Stimulated activated CD4-positive, alpha-beta T cell treated with anti-CD3 and anti-CD28 coated beads, Interleukin-1b, Interleukin-23, amount 100 ng/mL, for 48 hours (primary cell): ENCODE measurements at places on chromosomes 6 and 20.

DNA sequence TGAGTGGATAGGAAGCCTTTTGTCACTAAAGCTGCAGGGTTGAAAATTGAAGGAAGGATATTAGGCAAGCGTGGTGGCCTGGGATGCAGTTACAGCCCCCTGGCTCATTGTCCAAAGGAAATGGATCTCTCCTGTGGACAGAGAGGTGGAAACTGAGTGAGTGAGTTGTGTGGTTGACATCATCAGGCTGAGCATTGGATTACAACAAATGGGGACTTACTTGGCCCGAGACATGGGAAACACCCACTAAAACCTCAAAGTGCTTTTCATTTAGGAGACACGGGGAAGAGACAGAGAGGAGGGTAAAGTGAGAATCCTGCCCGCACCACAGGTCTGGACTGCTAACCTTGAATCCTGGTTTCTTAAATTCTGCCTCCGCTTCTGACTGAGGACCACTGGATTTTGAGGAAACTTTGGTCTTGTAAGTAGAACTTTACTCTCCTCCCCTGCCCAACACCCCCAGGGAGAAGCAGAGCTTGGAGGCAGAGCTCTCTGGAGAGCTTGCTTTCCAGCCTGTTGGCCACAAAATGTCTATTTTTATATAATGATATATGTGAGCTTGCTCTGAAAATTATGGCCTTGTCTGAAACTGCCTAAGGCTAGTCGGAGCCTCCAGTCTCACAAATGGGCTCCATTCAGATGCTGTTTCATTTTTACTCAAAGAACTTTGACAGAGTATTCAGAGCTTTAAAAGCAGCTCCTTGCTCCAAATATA lies at the start of gene PKIG:
Gene PKIG (plus strand): TSS at position 269 of the 715 bp plus-strand sequence. CDS start 31,978 bp downstream, outside the sequence.
- no peak for DNase-seq

DNA sequence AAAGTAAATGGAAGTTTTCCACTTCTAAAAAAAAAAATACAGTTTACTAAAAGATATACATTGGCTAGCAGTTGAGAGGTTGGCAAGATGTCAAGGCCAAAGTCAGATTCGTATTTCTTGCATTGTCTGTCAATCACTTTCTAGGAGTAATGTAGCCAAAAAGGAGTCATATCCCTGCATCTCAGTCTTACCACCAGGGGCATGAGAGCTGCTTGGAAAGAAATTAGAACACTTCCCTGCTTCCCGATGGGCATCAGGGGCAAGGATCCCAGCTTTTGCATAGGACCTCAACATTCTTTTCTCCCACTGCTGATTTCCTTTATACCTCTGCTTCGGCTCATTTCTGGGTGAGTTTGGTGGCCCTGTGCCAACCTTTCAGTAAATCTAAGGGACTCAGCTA lies 581.0 kb upstream of the MAP3K7 start:
- no peak for DNase-seq

DNA sequence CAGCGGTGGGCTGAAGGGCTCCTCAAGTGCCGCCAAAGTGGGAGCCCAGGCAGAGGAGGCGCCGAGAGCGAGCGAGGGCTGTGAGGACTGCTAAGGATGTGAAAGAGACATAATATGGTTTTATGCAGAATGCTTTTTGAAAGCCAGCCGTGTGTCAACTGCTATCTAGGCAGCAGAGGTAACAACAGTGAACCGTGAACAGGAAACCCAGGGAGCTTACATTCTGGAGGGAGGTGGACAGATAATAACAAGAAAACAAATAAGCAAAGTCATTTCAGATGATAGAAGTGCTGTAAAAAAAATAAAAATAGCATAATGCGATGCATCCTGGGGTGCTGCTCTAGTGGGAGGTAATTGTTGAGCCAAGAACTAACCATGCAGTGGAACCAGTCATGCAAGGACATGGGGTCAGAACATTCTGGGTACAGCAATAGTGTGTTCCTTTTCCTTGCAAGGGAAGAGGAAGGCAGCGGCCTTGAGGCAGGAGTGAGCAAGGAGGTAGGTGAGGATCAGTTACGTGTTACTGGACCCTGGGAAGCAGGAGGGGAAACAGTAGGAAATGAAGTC lies 134.4 kb upstream of the TMEM170B start:
- no peak for DNase-seq

DNA sequence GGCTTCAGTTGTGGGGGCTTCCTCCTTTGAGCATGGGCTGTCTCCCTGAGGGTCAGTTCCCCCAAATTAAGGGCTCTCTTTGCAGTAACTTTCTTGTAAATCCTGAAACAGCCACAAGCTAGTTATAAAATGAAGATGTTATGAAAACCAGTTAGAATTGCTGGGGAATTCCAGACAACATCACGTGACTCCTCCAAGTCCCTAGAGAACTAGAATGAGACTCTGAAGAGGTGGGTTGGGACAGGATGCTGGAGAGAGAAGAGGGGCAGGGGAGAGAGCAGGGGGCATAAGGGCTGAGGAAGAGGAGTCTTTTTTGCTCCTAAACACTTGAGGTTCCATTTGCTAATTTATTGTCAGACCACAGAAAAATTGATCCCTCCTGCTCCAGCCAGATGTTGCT lies 380.3 kb downstream of the DHX35 start:
- DNase-seq: no peak

DNA sequence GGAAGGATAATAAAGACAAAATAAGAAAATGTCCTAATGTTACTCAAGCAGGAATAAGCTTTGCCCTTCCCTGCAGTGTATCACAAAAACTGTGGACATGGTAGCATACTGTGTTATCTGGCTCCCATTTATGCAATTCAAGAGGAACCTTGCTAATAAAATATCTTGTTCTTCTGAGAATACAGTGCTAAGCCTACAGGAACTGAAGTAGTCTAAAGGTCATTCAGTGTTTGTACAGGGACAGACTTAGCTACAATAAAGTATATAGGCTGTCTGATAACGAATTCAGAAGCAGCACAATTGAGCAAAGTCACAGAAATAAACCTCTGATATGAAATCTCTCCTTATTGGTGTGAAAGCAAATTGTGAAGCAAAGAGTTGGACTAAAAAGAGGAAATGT lies 59.6 kb upstream of the SDHAF4 start:
- no peak for DNase-seq

- no peak for DNase-seq
Observed at GRCh38 chr6:127343809-127344659, 625 bp upstream of the ECHDC1 start.

- no peak for DNase-seq
Observed at GRCh38 chr20:51758978-51759544, 9.1 kb downstream of the ATP9A start.

GRCh38 chr20:50172347-50173013 lies 18.1 kb upstream of the CEBPB start:
- no peak for DNase-seq

- DNase-seq: peak; percentile 60
Observed at GRCh38 chr6:52663120-52663935, 7.6 kb upstream of the TMEM14A start.

- no peak for DNase-seq
Observed at GRCh38 chr20:11124849-11125505, 451.2 kb upstream of the JAG1 start.

DNA sequence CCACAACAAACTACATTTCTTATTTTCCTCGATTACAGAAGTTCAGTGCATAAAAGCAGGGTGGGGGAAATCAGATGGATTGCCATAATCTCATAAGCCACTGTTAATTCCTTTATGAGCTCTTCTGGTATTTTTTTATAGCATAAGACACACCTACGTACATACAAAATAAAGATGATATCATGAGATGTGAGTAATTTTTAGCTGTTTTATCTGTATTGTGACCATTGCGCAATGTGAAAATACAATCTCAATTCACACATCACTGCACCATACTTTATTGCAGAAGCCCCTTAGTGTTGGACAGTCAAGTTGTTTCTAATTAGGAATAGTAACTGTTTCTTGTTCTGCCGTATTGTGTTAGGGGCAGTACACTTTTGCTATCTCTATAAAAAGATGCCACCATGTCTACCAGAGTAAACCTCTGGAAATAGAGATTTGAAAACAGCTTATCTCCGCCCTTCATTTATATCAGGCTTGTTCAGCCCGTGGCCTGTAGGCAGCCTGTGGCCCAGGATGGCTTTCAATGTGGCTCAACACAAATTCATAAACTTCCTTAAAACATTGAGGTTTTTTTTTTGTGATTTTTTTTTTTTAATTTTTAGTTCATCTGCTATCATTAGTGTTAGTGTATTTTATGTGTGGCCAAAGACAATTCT lies 90.4 kb downstream of the FARS2 start:
- no peak for DNase-seq

- no peak for DNase-seq
Observed at GRCh38 chr6:155466539-155466938, 10.9 kb upstream of the NOX3 start.

- no peak for DNase-seq
Observed at GRCh38 chr6:11798096-11798495, 19.5 kb upstream of the ADTRP start.

DNA sequence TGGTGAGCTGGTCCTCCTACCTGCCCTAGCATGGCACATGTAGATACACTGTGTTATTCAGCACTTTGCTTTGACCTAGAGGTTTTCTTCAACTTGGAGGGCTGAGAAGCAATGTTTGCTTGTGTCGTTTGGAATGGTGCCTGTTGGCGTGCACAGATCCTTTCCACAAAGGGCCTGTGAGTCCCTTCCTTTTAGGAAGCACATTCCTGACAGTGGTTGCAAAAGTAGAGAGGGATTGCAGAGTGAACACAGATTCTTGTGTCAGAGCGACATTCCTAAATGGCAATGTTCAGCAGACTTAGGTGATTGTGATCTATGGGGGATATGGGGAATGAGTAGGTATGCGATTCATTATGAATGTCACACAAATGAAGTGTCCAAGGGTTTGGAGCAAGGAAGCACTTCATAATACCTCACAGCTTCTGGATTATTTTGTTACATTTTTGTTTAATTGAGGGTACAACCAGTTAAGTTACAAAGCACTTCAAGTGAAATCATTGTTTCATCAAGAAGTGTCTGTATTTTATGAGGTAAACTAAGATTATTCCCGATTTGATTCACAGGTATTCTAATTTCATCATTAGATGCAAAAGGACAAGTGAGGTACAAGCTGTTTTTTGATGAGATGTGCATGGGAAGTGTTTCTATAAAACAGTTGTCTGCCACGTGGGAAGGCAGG lies 713 bp upstream of the RNF144B start:
- DNase-seq: no peak

DNA sequence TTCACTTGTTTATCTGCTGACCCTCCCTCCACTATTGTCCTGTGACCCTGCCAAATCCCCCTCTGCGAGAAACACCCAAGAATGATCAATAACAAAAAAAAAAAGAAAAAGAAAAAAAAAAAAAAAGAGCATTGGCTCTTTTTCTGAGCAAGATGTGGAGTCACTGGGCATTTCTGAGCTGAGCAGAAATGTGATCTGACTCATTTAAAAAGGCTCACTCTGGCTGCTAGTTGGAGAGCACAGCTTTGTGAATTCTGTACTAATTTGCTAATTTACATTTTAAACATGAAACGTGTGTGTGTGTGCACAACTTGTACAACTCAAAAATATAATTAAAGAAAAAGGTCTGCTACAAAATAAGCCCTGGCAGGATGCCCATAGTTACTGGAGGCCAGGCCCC lies 20.2 kb downstream of the SCML4 start:
- no peak for DNase-seq

DNA sequence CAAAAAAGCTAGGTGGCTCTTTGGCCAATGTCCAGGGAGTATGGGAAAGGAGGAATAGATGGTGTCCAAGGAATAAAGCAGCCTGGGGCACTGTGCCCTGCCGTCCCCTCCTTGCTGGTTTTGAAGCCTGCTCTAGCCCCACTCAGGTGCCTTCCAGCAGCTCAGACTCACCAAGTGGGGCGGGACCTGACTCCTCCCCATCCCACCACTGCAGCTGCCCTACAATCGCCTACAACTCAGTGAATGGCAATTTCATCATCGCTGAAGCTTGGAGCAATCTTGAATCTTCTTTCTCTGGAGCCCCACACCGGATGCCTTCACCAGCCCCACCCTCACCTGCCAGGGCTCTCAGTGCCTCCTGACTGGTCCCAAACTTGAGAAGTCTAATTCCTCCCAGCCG lies 56.4 kb upstream of the NXT1 start:
- no peak for DNase-seq

DNA sequence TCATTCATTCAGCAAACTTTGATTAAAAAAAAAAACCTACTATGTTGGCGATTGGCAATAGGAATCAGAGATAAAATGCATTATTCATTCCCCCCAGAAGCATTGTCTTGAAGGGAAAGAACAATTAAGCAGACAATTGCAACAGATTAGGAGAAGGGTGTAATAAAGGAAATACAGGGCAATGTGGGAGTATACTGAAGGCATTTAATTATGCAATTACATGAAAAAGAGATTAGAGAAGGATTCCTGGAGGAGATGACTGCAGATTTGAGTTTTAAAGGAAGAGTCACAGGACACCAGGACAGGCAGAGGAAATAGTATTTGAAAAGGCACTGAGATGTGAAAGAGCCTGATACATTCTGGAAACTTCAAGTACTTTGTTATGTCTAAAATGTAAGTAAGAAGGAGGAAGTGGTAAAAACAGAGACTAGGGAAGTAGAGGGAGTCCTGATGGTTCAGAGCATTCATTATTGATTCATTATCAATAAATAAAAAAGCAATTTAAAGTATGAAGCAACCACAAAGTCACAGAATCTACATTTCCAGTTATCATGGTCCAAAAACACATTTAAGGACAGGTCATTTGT lies 43.7 kb downstream of the THEMIS start:
- DNase-seq: no peak

DNA sequence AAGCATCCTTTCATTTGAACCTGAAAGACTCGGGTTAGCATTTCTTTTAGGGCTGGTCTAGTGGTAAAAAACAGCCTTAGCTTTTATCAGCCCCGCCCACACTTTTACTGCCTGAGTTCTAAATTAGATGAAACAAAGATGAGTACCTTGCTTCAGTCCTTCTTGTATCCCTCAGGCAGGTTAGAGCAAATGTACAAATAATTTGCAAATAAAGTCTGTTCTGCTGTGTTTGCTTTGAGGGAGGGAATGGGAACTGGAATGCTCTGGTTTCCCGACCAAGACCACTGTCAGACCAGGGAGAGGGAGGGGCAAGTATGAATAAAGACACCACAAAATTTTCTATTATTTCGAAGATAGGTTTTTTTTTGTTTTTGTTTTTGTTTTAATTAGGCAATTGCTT lies 85.5 kb upstream of the FLRT3 start:
- DNase-seq: no peak

- no peak for DNase-seq
Observed at GRCh38 chr6:4486568-4487315, 289.5 kb upstream of the CDYL start.

DNA sequence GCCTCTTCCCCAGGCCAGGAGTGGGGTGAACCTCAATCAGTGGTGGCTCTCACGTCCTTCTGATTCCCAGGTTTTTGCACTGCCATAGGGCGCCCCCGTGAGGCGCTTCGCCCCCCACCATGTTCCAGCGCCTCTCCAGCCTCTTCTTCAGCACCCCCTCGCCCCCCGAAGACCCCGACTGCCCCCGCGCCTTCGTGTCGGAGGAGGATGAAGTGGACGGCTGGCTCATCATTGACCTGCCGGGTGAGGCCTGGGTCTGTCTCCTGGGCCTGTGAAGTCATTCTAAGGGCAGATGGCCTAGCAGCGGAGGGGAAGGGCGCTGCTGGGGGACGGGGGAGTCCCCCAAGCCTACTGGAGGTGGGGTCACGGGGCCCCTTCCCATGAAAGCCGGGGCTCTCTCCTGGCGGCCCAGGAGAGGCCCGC lies 4.5 kb downstream of the TP53INP2 start:
- DNase-seq: peak; percentile 42

GRCh38 chr6:11500008-11500407 lies 37.5 kb upstream of the TMEM170B start:
- no peak for DNase-seq
